ENCODE measurements at places on chromosomes 7 and 10.
A peak's percentile ranks its signal among the peaks of the same experiment; 100 is the strongest.

DNA sequence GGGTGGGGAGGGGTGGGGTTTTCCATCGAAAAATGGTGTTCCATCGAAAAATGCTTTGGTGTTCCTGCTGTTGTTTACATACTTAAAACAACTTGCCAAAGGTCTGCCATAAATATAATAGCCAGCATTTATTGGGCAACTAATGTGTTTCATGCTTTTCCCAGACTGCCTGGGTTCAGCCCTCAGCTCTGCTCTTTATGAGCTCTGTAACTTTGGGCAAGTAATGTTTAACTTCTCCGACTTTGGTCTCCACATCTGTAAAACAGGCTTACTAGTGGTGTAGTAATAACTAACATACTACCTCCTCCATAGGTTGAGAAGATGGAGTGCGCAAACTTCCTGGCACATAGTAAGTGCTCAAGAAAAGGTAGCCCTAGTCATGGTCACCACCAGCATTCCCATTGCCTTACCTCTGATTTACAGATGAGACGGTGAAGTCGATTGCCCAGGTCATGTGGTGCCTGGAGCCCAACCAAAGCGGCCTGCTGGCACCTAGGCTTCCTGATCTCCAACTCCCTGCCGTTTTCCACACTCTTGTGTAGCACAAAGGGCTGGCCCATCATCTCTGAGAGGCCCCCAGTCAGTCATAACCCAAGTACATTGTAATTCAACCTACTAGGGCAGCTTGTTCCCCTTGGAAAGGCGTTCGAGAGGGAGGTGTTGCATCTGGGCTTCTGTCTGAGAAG, 8.9 kb downstream of the ZMIZ1 start:
- DNase-seq: no peak

GRCh38 chr10:7948371-7949000, 106.0 kb upstream of the GATA3 start:
- DNase-seq: no peak

- no peak for DNase-seq
Measured at GRCh38 chr10:11454958-11455566, 156.4 kb downstream of the USP6NL start.

DNA sequence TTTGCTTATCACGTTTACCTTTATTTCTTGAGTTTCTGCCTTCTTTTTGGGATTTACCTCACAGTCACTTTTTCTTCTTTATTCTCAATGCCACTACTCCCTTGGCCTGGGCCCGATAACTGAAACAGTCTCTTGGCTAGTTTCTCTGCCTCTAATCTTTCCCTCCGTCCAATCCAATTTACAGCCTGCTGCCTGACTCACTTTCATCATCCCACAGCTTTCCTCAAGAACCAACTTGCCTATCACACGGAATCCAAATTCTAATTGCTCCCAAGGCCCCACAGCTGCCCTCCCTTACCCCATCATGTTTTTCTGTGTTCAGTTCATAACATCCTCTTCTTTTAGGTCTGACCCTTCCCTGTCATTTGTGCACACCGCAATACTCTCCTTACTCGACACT, 121.4 kb downstream of the HIPK2 start:
- no peak for DNase-seq

DNA sequence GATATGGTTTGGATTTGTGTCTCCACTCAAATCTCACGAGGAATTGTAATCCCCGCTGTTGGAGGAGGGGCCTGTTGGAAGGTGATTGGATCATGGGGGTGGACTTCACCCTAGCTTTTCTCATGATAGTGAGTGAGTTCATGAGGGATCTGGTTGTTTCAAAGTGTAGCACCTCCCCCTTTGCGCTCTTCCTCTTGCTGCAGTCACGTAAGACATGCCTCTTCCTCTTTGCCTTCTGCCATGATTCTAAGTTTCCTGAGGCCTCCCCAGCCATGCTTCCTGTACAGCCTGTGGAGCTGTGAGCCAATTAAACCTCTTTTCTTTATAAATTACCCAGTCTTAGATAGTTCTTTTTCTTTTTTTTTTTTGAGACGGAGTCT, 17.1 kb downstream of the CDNF start:
- no peak for DNase-seq

- peak; percentile 28 for DNase-seq
Measured at GRCh38 chr10:17851611-17852010, 42.5 kb downstream of the MRC1 start.

Data from C1 segment of cervical spinal cord (tissue), 14 donors.